ENCODE measurements at places on chromosomes 11 and 22.

DNA sequence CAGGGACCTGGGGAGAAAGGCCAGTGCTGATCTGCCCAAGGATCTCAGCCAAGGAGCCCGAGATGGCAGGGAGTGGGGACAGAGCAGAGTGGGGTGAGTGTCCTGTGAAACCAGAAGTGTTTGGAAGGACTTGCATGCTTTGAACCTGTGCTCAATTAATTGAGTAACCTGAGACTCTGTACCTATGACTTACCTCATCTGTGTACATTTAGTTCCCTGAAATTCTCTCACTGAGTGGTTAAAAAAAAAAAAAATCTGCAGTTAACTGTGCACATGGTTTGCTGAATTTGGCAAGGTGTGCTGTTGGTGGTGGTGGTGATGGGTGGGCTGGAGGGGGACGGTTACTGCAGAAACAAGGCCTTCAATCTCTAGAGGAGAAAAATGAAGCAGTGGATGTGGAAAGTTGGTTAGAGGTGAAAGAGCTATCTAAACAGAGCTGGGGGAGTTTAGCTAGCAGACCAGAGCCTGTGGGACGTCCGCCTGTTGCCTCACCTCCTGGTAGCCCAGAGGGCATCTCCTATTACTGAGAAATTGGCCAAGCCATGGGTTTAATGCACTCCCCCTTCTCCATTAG is 8.3 kb upstream of the SORL1-AS1 start:
- no peak for DNase-seq

DNA sequence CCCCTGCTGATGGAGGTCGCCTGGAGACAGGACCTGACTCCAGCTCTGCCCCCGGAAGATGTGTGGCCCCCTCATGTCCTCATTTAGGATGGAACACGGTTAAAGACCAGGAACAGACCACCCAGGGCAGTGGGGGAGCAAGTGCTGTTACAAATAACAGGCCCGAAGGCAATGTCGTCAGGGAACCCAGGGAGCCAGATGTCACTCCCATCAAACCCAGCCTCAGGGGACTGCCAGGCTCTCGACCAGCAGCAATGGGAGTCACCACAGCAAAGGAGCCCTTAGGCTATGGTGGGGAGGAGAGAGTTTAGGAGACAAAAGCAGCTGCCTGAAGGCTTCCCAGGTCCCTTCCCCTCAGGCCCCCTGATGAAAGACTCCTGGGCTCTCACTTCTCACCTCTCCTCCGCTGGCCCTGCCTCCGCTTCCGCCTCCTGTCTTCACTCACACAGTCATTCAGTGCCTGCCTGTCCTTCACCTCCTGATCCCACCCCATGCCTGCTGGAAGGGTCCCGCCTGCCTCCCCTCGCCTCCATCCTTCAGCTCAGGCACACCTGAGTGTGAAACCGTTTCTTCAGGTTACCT is 4.4 kb downstream of the RPS19BP1 start:
- DNase-seq: peak; percentile 42

DNA sequence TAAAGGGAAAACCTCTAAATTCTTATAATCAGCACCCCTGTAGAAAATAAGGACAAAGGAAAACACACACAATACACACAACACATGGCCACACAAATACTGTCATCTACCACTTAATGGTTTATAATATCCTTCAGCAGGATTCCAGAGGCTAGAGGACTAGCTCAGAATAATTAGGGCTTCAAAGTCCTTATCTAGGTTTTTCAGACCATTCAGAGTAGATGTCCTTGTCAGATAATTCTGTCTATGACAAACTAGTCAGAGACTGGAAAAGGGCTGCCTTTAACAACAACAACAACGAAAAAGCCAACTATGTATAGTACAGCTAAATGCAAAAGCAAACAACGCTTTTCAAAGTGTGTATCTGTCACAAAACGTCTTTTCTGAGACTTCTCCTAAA is 456.5 kb upstream of the CNTN5 start:
- DNase-seq: no peak

DNA sequence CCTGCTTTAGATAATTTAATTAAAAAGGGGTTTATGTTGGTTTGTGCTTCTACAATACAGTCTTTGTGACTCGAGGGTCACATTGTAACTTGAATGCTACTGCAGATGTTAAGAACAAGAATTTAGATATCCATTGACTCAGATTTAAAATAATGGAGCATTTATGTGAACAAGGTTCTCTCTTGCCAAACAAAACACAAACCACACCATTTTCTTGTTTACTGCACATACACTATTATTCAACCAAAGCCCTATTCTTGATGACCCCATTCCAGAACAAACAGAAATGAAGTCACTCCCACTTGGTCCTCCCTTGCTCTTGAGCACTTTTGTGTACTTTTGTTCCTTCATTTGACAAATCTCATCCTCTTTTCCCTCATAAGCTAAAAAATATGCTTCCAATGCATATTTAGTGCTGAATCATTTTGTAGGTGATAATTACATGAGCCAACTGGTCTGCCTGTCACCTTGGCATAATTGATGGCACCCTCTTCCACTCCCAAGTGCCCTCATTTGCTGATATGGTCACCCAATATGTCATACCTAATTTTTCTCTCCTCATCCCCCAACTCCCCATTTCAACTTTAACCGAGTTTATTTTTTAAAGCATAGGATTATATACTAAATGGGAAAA is 2.8 kb downstream of the C11orf71 start:
- DNase-seq: no peak

DNA sequence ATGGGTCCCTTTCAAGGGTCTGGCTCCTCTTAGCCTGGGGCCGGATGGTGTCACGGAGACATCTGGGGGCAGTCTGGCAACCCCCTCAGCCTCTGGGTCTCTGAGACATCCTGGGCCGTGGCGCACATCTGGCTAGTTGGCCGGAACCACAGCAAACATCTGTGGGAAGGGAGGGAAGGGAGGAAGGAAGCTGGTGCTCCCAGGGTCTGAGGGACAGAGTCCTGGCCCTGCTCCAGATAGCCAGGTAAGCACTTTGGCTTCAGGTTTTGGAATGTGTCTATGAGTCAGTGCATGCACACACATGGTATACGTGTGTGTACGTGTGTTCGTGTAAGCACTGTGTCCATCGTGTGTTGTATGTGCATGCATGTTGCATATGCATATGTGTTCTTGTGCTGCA is 225.1 kb downstream of the MN1 start:
- DNase-seq: no peak

GRCh38 chr22:39624501-39624821 is 53.9 kb downstream of the CACNA1I start:
- no peak for DNase-seq

DNA sequence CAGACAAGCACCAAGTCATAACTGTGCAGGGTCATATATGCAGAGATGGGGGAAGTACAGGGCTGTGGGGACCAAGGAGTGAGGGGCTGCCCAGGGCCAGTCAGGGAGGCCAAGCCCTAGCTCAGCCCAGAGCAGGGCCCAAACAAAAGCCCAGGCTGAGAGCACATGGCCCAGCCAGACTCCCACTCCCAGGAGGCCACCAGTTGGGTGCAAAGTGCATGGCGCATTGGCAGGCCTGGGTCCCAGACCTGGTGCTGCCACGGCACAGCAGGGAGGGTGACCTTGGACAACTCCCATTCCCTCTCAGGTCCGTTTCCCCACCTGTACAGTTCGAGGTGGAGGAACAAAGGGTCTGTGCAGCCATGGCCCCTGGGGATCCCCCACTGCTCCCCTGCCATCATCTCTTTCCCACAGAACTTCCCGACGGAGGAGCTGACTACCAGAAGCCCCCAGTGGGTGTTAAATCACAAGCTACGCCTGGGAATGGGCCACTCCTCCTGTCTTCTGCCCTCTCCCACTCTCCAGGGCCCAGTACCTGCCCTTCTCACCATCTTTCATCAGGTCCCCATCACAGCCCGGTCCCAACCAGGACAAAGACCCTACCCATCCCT is 608 bp downstream of the NIPSNAP1 start:
- no peak for DNase-seq

- DNase-seq: peak; percentile 56
These were observed 11.1 kb downstream of the POLR3H start for GRCh38 chr22:41532908-41533825.

GRCh38 chr11:73072935-73073481 is 69.1 kb downstream of the FCHSD2 start:
- no peak for DNase-seq

- DNase-seq: no peak
These were observed 8.8 kb downstream of the RIC8A start for GRCh38 chr11:216081-216974.

DNA sequence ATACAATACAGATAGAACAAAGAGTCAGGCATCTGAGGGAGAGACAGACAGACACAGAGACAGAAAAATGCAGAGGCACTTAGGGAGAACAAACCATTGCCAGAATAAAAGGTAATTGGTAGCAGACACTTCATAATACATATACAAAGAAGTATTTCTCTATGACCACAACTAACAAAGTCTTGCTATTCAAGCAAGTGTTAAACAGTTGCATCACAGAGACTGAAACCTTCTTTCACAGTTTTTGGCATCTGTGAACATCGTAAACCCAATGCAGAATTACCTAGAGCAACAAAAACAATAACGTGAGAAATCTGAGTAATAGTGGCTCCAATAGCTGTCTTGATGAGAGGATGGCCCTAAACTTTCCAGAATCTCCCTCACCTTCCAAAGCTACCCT is 116.4 kb downstream of the BLID start:
- no peak for DNase-seq

DNA sequence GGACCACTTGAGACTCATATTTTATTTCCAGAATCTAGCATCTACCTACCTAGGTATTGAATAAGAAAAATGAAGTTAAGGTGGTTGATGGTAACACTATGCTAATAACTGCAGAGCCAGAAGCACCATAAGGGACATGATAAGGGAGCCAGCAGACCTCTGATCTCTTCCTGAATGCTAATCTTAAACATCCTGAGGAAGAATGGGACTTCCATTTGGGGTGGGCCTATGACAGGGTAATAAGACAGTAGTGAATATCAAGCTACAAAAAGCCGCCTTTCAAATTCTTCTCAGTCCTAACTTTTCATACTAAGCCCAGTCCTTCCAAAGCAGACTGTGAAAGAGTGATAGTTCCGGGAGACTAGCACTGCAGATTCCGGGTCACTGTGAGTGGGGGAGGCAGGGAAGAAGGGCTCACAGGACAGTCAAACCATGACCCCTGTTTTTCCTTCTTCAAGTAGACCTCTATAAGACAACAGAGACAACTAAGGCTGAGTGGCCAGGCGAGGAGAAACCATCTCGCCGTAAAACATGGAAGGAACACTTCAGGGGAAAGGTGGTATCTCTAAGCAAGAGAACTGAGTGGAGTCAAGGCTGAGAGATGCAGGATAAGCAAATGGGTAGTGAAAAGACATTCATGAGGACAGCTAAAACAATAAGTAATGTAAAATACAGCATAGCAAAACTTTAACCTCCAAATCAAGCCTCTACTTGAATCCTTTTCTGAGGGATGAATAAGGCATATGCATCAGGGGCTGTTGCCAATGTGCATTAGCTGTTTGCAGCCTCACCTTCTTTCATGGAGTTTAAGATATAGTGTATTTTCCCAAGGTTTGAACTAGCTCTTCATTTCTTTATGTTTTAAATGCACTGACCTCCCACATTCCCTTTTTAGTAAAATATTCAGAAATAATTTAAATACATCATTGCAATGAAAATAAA is 2.1 kb downstream of the HBB start:
- DNase-seq: no peak

All from CD4-positive, alpha-beta T cell (primary cell).